ENCODE measurements at places on chromosomes 7 and 10.

- no peak for DNase-seq
Measured at GRCh38 chr7:55016061-55016745, 2.6 kb upstream of the EGFR start.

DNA sequence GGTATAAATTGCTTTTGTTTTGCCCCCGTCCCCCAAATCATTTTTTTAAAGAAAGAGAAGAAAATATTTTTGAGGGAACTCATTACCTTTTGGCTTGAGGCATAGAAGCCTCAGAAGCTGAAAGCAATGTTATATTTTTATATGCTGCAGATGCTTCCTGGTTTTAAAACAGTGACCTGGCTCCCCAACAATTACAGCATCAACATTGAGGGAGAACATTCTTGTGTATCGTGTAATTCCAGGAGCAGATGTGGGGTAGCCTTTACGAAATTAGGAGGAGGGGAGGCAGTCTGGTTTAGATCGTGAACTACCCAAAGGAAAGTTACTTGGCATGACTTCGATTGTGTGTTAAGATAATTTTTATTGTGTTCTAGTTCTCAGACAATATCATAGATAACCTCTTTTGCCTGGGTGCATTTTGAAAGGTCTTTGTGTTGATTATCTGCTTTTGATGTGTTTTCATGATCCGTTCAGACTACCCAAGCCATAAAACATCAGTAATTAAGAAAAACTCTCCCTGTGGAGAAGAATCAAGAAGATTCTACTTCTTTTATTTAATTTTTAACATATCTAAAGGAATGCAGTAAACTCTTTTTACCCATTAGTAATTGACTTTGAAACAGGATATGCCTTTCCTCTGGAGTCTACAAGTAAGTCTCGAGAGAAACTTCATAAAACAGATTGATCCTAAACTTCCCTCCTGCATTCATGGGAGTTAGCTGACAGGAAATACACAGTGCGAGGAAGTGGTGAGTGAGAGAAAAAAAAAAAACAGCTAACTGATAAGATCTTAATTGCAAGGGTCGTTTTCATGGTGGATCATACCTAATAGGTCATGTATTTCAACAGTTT, 141.4 kb downstream of the KIAA1217 start:
- no peak for DNase-seq

DNA sequence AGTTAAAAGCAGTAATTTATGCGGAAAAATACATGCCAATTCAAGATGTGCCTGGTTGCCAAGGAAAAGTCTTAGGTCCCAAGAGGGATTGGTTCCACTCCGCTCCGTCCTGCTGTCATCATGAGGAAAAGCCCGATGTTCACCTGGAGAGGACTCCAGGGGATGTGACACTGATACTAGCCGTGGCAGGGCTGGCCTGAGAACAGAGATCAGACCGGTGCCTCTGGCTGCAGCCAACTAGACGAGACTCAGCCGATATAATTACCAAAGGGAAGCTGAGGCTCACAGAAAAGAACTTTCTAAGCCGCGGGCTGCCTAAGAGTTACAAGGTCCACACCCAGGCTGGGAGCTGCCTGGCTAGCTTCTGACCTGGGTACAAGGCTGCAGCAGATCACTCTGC, 81.3 kb upstream of the UNC5B start:
- DNase-seq: no peak

GRCh38 chr7:114620208-114620607, 205.6 kb downstream of the FOXP2 start:
- DNase-seq: no peak

DNA sequence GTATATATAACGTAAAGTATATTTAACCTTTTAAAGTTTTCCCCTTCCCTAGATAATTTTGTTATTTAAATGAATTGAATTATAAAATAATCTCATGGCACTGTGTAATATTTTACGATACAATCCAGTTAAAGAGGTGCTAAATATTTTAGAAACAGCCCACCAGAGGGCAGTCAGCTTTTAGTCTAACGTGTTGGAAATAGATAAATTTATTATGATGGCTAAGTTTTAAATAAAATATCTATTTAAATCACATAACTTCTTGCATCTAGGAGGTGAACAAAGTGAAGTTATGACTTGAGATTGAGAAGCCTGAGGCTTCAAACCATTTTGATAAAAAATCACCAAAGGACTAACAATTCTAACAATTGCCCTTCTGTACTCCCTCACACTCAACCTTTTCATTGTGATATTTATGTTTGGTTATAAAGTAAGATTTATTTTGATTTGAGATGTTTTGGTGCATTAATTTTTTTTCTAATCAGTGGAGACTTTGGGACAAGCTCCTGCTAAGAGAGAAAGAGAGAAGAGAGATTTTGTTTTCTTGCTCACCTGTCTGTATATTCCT, 171.5 kb upstream of the SP4 start:
- no peak for DNase-seq

DNA sequence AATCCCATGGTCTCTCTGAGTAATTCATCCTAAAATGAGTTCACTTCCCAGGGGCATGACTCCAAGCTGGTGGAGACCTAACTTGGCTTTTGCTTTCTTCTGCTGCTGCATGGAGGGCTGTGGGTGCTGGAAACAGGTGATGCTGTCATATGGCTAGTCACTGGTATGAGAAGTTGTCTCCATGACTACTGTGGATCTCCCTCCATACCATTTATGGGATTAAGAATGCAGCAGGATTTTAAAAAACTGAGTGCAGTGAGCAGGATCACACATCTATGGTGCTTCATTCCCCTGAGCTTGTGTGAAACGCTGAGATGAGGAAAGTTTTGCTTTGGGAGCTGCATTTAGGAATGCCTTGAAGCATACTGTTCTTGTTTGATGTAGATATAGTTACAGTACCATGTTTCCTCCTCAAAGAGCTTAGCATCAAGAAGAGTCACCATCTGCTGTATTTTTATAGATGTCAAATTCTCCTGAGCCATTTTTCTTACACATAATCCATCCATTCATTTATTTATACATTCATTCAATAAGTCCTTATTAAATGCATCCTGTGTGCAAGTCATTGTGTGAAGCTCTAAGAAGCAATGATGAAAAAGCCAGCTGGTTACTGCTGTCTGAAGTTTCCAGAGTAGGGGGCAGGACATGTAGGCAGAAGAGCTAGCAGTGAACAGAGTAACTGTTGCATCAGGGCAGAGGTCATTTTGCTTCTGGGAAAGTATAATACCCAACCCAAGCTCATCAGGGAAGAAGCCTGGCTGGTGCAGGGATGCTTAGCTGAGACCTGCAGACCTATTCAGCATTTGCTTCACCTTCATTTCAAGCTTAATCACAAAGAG, 534.8 kb downstream of the AUTS2 start:
- no peak for DNase-seq

- DNase-seq: no peak
Measured at GRCh38 chr7:25148772-25149575, 23.9 kb upstream of the CYCS start.

- no peak for DNase-seq
Measured at GRCh38 chr7:69845721-69846495, 247.6 kb downstream of the AUTS2 start.

DNA sequence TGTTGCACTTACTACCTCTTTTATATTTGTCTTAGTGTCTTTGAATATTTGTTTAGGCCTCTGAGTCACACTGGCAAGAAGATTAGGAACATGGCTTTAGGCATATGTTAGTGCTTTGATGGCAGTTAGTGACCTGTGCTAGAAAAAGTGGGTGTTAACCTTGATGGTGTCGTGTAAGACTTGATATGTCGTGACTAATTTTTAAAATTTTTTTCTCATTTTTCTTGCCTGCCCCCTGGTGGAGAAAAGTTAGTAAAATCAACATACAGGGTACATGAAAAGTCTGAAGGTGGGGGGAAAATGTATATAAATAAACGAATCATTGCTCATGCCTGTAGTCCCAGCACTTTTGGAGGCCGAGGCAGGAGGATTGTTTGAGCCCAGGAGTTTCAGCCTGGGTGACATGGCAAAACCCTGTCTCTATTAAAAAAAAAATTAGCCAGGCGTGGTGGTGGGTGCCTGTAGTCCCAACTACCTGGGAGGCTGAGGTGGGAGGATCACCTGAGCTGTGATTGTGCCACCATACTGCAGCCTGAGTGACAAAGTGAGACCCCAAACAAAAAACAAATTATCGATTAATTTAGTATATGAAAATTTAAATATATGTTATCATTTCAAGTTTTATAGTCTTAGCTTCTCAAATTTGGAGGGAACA, 44.6 kb downstream of the TAX1BP1 start:
- DNase-seq: no peak

- DNase-seq: no peak
Measured at GRCh38 chr10:22611425-22612115, 102.8 kb downstream of the PIP4K2A start.

DNA sequence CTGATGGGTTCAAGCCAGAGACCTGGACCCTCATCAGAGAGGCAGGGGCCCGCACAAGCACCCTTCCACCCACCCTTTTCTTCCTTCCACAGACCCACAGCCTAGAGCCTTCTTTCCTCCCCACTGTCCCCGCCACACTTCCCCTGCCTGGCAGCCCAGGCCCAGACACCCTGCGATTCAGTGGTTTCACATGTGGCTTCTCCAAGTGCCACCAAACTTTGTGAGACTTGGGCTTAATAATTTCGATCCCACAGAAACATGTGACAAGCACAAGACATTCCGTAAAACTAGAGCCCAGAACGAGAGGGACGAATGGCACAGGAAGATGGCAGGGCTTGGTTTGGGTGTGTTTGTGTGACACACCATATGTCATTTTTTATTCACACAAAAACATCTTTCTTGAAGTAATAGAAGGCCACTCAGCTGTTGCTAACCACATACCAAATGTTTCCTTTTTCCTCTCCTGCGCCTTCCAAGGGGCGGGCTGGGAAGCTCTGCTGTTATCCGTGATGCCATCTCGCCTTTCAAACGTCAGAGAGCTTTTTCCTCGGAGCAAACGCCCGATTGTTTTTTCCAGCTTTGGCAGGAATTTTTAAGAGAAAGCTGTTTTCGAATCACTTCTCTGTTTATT, 162.9 kb downstream of the GRK5 start:
- no peak for DNase-seq

DNA sequence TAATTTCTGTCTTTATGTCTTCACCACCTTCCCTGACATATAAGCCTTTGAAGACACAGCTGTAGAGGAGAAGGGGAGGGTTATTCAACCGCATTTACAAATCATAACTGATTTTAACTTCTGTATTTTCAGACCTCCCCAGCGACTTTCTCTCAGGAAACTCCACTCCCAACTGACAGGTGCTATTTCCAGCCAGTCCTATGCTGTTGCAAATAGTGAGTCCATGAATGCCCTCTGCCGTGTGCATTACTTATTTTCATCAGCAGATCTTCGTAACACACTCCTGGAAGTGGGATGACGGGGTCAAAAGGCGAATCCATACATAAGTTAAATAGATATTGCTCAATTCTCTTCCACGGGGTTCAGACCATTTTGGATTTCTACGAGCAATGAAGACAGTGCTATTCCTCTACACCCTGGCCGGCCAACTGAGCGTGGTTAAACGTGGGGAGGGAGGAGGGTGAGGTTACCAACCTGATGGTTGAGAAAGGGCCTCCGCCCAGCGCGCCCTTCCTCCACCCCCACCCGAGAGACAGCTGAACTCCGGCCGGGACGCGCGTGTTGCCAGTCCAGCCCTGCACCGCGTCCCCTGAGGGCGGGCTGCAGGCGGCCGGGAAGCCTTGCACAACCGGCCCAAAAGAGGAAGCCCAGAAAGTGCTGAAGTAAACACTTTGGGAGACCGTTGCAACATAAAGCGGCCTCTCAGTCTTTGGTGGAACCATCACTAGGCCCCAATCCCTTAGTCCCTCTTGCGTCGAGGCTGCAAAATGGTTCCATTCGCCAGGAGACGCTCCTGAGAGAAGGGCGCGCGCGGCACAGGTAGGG, at the start of gene APBB1IP:
Gene APBB1IP, plus strand, starts transcription at position 705 of the 825 bp plus-strand sequence. CDS start 53,986 bp downstream, outside the sequence.
- DNase-seq: peak; percentile 22

DNA sequence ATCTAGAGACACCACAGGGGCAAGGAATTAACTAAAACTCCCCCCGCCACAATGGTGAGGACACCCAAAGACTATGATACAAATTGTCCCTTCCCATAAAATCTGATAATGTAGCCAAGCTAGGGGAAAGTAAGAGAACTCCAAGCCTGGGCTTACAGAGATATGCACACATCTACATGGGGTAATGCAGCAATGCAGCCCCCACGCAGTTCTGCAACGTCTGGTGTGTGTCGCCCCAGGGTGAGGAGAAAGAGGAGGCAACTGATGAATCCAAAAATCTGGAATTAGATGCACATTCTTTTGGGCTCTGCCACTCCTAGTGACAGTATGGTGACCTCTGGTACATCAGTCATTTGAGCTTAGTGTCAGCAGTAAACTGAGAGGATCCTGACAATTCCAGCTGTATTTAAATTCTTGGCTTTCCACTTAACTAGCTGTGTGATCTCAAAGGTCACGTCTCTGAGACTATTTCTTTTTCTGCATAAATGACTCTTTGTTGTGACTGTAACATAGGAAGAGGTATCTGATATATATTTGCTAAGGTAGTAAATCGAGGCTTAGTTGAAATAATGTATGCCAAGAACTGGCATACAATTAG, 51.5 kb downstream of the PIP4K2A start:
- no peak for DNase-seq

- no peak for DNase-seq
Measured at GRCh38 chr7:70303309-70303708, 705.0 kb downstream of the AUTS2 start.

GRCh38 chr7:156487811-156488533, 152.6 kb upstream of the RNF32 start:
- DNase-seq: no peak

DNA sequence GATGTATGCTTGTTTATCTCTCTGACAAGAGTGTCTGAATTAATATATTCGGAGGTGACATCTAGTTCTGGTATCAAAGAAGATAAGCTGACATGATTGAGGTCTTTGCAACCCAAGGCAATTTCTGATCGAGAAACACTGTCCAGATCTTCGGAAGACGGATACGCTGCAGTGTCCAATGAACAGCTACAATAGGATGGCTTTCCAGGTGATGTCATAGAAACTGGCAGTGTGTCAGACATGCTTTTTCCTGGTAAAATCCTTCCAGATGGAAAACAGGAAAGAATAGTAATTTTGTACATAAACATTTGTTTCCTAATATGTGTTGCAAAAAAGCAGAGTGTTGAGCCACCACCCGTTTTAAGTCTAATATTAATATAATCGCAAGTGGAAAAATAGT, 33.4 kb downstream of the VWDE start:
- no peak for DNase-seq

DNA sequence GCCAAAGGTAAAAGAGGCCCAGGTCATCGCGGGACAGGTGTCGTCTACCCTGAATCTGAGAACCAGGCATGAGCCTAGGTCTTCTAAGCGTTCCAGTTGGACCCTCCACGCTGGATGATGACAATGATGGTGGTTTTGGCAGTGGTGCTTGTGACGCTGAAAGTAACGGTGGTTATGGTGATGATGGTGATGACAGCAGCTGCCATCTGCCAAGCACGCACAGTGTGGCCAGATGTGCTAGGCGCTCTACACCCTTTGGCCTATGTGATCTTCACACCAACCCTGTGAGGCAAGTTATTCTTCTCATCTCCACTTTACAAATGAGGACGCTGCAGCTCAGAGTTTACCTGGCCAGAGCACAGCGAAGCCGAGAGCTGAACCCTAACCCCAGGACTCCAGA, 93.9 kb downstream of the FAM53B start:
- DNase-seq: no peak
